Transverse colon (tissue), 4 donors: ENCODE measurements at places on chromosomes 16 and 17. TPM values are rescaled to one million over a fixed set of nuclear protein-coding genes. Genes with fewer than 3 reads are reported as not detected.

PRAC1 gene
- total RNA-seq: 4.4 TPM

GRCh38 chr17:5122586-5123342, 6.9 kb downstream of the USP6 start:
- H3K4me1 ChIP-seq: peaks cover 5% of the 10 kb centered on the region
- H3K27me3 ChIP-seq: peaks cover 17% of the 10 kb centered on the region

ASGR1 gene
- 0.82 TPM for total RNA-seq

- no peak overlapping the region for H3K27ac ChIP-seq
- no peaks in the 10 kb centered on the region for H3K36me3 ChIP-seq
- DNase-seq: no peak
- no peaks in the 10 kb centered on the region for H3K27me3 ChIP-seq
- H3K4me3 ChIP-seq: no peak overlapping the region
These were observed 48.2 kb upstream of the FAM20A start for GRCh38 chr17:68649324-68649723.

GRCh38 chr16:65339062-65339461, 217.2 kb upstream of the CDH11 start:
- no peaks in the 10 kb centered on the region for H3K36me3 ChIP-seq
- no peak overlapping the region for H3K4me3 ChIP-seq
- H3K27me3 ChIP-seq: no peaks in the 10 kb centered on the region
- no peaks in the 10 kb centered on the region for H3K4me1 ChIP-seq
- no peak for DNase-seq

DNA sequence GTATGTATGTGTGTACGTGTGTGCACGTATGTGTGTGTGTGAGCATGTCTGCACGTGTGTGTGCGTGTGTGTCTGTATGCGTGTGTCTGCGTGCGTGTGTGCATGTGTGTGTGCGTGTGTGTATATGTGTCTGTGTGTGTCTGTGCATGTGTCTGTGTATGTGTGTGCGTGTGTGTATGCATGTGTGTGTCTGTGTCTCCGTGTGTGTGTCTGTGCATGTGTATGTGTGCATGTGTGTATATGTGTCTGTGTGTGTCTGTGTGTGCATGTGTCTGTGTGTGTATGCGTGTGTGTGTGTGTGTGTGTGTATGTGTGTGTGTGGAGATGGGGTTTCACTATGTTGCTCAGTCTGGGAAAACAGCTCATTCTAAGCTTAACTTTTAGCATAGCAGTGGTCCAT, 43.9 kb downstream of the ATP2C2 start:
- no peaks in the 10 kb centered on the region for H3K4me1 ChIP-seq
- H3K27me3 ChIP-seq: peaks cover 3% of the 10 kb centered on the region
- no peak overlapping the region for H3K27ac ChIP-seq
- no peaks in the 10 kb centered on the region for H3K36me3 ChIP-seq
- no peak overlapping the region for H3K4me3 ChIP-seq

- no peaks in the 10 kb centered on the region for H3K27me3 ChIP-seq
These were observed 28.3 kb downstream of the PIMREG start for GRCh38 chr17:6472517-6472916.

GRCh38 chr16:11806721-11807120, 9.7 kb upstream of the ZC3H7A start:
- H3K4me3 ChIP-seq: no peak overlapping the region
- no peak for DNase-seq
- H3K36me3 ChIP-seq: no peaks in the 10 kb centered on the region
- H3K27me3 ChIP-seq: no peaks in the 10 kb centered on the region
- H3K27ac ChIP-seq: no peak overlapping the region

CX3CL1 gene
- 1.8 TPM for total RNA-seq

HS3ST3B1 gene
- total RNA-seq: not detected

PLXDC1 gene
- 4.3 TPM for total RNA-seq

- H3K4me3 ChIP-seq: no peak overlapping the region
- no peak for DNase-seq
- peak overlapping the region; percentile 61 for H3K27ac ChIP-seq
- H3K27me3 ChIP-seq: peaks cover 13% of the 10 kb centered on the region
These were observed 6.1 kb downstream of the KIF19 start for GRCh38 chr17:74332017-74332650.

GRCh38 chr17:15278924-15279477, 13.9 kb upstream of the PMP22 start:
- no peaks in the 10 kb centered on the region for H3K4me1 ChIP-seq
- no peak for DNase-seq
- H3K4me3 ChIP-seq: no peak overlapping the region
- no peaks in the 10 kb centered on the region for H3K36me3 ChIP-seq
- no peak overlapping the region for H3K27ac ChIP-seq
- no peaks in the 10 kb centered on the region for H3K27me3 ChIP-seq

GRCh38 chr16:30351586-30352419, 3.3 kb downstream of the CD2BP2 start:
- H3K4me1 ChIP-seq: peaks cover 35% of the 10 kb centered on the region
- H3K27me3 ChIP-seq: no peaks in the 10 kb centered on the region
- H3K36me3 ChIP-seq: no peaks in the 10 kb centered on the region
- peak; percentile 61 for DNase-seq

GRCh38 chr17:41801374-41802271, 10.1 kb downstream of the P3H4 start:
- H3K36me3 ChIP-seq: no peaks in the 10 kb centered on the region
- peak overlapping the region; percentile 79 for H3K27ac ChIP-seq
- peak; percentile 89 for DNase-seq
- H3K4me3 ChIP-seq: no peak overlapping the region
- peaks cover 19% of the 10 kb centered on the region for H3K4me1 ChIP-seq

TBC1D26 gene
- total RNA-seq: not detected

CCL1 gene
- total RNA-seq: not detected
